ENCODE measurements at places on chromosomes 1 and 21.

GRCh38 chr21:42222821-42223390 is 4.0 kb downstream of the ABCG1 start:
- DNase-seq, result no peak

DNA sequence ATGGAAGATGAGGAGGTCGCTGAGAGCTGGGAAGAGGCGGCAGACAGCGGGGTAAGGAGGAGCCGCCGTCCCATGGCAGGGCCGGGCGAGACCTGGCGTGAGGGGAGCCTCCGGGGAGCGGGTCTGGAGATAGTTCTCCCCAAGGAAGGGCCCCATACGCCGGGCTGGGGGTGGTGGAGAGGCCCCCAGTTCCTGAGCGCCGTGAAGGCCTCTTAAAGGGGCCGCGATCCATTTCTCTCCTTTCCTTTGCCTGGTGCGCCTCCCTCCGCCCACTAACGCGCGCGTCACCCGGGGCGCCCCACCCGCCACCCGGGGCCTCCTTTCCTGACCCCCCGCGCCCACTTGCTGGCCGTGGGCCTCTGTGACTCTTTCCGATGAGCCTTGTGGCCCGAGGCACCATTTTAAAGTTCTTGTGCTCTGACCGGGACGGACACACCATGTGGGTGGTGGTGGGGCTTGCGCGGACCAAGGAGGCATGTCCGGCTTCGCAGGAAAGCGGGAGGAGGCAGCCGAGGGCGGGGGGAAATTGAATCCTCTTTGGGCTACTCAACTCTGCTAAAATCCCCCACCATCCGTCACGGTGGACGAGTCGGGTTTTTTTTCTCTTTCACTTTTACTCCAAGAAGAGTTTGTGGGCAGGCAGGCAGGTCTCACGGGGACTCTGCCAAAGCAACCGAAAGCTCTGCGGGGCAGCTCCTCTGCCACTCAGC is 371 bp downstream of the SZRD1 start:
- DNase-seq, result peak; percentile 85

- DNase-seq, result no peak
Observed at GRCh38 chr1:170426596-170426995, 105.4 kb upstream of the GORAB start.

- no peak for DNase-seq
Observed at GRCh38 chr1:180973369-180973768, 49.3 kb downstream of the STX6 start.

GRCh38 chr1:93549811-93550210 is 101.9 kb downstream of the FNBP1L start:
- no peak for DNase-seq

DNA sequence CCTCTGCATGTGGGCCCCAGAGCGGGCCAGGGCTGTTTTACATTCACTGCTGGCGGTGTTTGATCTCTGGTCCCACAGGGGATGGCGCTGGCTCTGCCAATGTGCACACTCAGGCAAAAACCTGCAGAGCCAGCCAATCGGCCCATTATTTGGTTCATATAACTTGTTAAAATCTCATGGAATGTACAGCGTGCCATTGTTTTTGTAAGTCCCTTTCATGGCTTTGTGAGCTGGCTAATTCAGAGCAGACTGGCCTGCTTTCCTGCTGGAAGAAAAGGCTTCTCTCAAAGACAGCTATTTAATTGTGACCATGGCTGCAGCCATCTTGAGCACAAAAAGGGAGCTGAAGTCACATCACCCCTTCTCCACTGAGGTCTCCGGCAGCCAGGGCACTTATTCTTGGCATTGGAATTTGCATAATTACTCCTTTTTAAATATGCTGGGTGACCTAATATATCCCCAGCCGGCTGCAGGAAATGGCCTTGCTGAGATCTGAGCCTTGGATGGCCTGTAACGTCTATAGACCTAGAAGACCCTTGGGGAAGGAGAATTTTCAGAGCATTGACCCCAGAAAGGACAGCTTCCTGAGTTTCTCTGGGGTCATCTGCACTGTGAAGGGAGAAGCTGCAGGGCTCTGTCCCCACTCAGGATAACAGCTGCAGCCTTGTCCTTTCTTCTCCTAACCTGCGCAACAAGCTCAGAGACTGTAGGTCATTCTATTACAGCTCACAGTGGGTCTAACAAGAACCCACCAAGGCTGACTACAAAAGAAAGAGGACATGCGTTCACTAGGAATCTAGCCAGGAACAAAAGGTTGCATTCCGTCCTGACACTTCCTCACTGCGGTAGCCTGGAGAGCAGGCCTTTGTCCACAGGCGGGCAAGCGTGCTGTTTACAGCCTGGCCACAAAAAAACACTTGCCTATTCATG is 45.8 kb downstream of the BCAR3 start:
- no peak for DNase-seq

- DNase-seq, result peak; percentile 44
Observed at GRCh38 chr1:112956544-112957132, 642 bp upstream of the SLC16A1 start.

- no peak for DNase-seq
Observed at GRCh38 chr21:44958471-44959191, 18.8 kb downstream of the SLX9 start.

- DNase-seq, result no peak
Observed at GRCh38 chr21:31929548-31929947, 56.7 kb downstream of the HUNK start.

- DNase-seq, result no peak
Observed at GRCh38 chr1:199101139-199101538, 462.3 kb downstream of the PTPRC start.

Data from CD4-positive, alpha-beta T cell treated with Interleukin-17A for 4 hours (primary cell).